ENCODE measurements at places on chromosomes 5 and 9.

DNA sequence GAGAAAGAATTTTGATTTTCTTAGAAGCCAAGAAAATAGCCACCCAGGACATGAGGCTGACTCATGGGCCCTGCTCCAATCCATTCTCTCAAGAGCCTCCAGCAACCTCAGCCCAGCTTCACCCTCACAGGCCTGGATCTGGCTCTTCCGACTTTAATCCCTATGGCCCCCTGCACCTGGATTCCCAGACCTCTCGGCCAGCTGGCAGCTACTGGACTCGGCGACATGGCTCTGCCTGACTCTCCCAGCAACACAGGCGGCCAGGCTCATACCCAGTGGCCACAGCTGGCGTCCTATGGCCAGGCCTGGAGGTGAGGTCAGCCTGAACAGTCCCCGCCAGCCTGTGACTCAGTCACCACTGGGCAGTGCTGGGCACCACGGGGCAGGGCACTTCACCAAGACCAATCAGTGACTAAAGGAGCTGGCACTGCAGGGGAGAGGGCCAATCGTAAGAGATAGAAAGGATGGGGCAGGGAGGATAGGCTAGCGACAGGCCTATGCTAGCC, 6.2 kb upstream of the PDLIM4 start:
- no peak for DNase-seq

DNA sequence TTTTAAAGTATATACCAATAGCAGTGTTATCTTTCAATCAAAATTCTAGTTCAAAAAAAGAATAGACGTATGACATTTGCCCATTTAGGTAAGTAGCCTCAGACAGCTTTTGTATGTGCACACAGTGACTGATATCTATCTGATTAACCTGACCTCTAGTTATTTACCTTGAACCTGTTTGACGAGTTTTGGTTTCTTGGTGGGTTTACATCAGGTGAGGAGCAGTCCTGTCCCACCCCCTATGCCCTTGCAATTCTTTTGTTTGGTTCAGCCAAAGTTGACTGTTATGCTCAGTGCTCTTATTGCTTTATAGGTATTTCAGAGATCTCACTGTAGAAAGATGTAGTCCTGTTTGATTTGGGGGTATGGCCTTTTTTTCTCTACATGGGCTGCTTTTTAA, 147.2 kb downstream of the ISOC1 start:
- no peak for DNase-seq

- no peak for DNase-seq
Observed at GRCh38 chr9:134330590-134330989, 4.3 kb downstream of the RXRA start.

- no peak for DNase-seq
Observed at GRCh38 chr9:5953743-5954707, 61.4 kb downstream of the RANBP6 start.

- DNase-seq: no peak
Observed at GRCh38 chr5:175388531-175388930, 55.5 kb downstream of the DRD1 start.

Data from AG10803 (cell line).